Vein endothelial cell (primary cell): ENCODE measurements at places on chromosomes 6 and 20. TPM values are rescaled to one million over a fixed set of nuclear protein-coding genes. Genes with fewer than 3 reads are reported as not detected.

The HLA-DPB1 gene
- total RNA-seq = 1.6 and 7.5 TPM in 2 replicates

The BNIP5 gene
- not detected in 2 replicates for total RNA-seq

The JAG1 gene
- total RNA-seq = 118 and 205 TPM in 2 replicates

The OOEP gene
- total RNA-seq = not detected in 2 replicates

The LY6G6C gene
- total RNA-seq = not detected in 2 replicates

The DYNLT2 gene
- 0.98 and 1.1 TPM in 2 replicates for total RNA-seq

The OR2H1 gene
- total RNA-seq = not detected in 2 replicates

The FGD2 gene
- not detected in 2 replicates for total RNA-seq

The ADAM33 gene
- under 0.01 TPM in 1 of 2 replicates, not detected in the other for total RNA-seq

The MUC21 gene
- total RNA-seq = not detected in 2 replicates

The BTNL2 gene
- total RNA-seq = not detected in 2 replicates

The STMN3 gene
- 0.57 and 5.6 TPM in 2 replicates for total RNA-seq

The IDH3B gene
- total RNA-seq = 93.9 and 94.4 TPM in 2 replicates

The ARMC2 gene
- 0.96 and 2.9 TPM in 2 replicates for total RNA-seq

The GJA10 gene
- total RNA-seq = not detected in 2 replicates

The PSMB9 gene
- total RNA-seq = 2.9 and 3.9 TPM in 2 replicates

The FAM184A gene
- total RNA-seq = 0.33 and 0.67 TPM in 2 replicates

The GGTLC1 gene
- total RNA-seq = not detected in 2 replicates

The COL19A1 gene
- not detected in 2 replicates for total RNA-seq

The MLN gene
- not detected in 2 replicates for total RNA-seq

The EYA2 gene
- not detected in 2 replicates for total RNA-seq

The WFDC12 gene
- not detected in 2 replicates for total RNA-seq

The FOXQ1 gene
- total RNA-seq = not detected in 2 replicates

The OR2H2 gene
- total RNA-seq = not detected in 2 replicates

The FAM209A gene
- total RNA-seq = not detected in 2 replicates

The HS3ST5 gene
- total RNA-seq = under 0.01 TPM in 1 of 2 replicates, not detected in the other

The LAMA4 gene
- total RNA-seq = 792 and 828 TPM in 2 replicates

The PRL gene
- not detected in 2 replicates for total RNA-seq

The OR2B6 gene
- not detected in 2 replicates for total RNA-seq

The SLC17A4 gene
- total RNA-seq = not detected in 2 replicates
